Cardiac muscle cell (in vitro differentiated cells and primary cell): ENCODE measurements at places on chromosomes 1 and 21. TPM values are rescaled to one million over a fixed set of nuclear protein-coding genes. Genes with fewer than 3 reads are reported as not detected.

The ADAMTS5 gene
- 0.07 and 0.21 TPM in 2 replicates for total RNA-seq

The ICOSLG gene
- 0.12 and 0.14 TPM in 2 replicates for total RNA-seq

The CASZ1 gene
- total RNA-seq: 41.9 and 87.3 TPM in 2 replicates

The DCDC2B gene
- not detected in 2 replicates for total RNA-seq

The RGS8 gene
- 0.32 and 2.2 TPM in 2 replicates for total RNA-seq

The KCNT2 gene
- total RNA-seq: 2.7 and 5.0 TPM in 2 replicates

The UBL4B gene
- 0.09 TPM in 1 of 2 replicates, not detected in the other for total RNA-seq

The UBE2U gene
- total RNA-seq: 0.11 TPM in 1 of 2 replicates, not detected in the other

The SCCPDH gene
- total RNA-seq: 43.6 and 55.5 TPM in 2 replicates

DNA sequence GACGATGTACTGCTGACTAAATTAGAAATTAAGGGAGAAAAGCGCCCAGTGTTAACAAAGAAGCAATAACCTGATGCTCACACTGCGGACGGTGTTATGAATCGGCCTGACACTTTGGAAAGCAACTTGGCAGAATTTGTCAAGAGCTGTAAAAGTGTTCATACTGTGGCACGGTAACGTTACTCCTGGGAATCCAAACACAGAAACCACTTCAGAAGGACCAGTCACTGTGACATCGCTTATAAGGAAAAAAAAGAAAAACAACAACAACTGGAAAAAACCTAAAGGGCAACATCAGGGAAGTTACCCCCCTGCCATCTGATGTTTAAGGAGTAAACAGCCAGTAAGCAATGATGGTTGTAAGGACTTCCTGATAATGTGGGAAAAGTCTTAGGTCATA is 27.7 kb downstream of the CAPZB start:
- DNase-seq: no peak

GRCh38 chr1:181485287-181486097 is 2.2 kb downstream of the CACNA1E start:
- DNase-seq: peak; percentile 82

DNA sequence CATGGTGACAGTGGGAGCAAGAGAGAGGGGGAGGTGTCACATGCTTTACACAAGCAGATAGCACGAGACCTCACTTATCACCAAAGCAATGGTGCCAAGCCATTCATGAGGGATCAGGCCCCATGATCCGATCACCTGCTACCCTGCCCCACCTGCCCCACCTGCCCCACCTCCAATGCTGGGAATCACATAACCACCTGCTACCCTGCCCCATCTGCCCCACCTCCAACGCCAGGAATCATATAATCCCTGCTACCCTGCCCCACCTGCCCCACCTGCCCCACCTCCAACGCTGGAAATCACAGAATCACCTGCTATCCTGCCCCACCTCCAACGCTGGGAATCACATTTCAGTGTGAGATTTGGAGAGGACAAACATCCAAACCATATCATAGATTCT is 10.6 kb upstream of the AIRE start:
- DNase-seq: no peak

DNA sequence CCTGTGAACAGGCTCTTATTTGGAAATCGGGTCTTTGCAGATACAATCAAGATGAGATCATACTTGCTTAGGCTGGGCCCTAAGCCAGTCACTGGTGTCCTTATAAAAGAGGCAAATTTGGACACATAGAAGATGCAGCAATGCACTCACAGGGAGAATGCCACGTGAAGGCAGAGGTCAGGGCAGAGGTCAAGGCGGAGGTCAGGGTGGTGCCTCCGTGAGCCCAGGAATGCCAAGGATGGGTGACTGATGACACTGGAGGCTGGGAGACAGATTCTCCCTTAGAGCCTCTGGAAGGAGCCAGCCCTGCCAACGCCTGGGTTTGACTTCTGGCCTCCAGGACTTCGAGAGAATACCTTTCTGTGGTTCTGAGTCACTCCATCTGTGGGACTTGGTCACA is 22.8 kb upstream of the C1orf174 start:
- no peak for DNase-seq

DNA sequence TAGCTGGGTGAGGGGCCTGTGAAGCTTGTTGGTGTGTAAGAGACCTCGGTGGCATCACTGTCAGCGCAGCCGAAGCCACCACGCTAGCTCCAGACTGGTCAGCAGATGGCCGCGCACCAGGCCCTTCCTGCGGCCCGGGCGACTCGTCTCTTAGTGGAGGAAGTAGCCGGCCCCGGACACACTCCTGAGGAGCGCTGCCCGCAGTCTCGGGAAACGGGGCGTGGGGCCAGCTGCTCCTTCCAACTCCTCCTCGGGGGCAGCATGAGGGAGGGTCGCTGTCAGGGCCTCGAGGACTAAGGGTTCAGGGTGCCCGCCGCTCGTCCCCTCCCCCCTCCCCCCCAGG is 20.4 kb downstream of the H3-3A start:
- peak; percentile 62 for DNase-seq

DNA sequence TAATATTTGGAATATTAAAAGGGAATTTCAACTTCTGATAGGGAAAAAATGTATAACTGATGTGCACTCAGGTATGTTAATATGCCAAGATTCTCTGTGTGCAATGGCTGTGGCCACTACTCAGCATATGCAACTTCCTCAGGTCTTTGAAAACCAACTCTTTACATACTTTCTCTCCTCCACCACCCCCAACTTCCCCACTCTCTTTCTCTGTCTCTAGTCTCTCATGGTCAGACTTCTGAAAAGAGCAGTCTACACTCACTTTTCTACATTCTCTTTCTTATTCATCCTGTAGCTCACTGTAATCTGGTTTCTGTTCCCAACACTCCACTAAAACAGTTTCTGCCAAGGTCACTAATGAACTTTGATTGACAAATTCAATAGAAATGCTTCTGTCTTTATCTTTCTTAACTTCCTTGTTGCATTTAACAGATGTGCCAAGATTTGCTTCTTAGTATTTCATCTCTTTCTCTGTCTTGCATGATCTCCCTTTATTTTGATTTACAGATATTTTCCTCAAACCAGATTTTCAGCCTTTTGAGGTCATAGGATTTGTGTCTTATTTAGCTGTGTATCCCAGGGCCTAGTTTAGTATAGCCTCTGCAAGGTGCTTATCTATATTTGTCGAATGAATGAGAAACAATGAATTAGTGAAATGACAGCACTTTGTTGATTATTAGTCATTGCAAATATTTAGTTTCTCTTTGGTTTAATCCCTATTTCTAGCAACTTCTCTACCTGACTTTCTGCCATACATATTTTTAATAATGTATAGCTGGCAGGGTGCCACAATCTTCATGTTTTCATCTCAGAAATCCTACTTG is 168.9 kb downstream of the LMO4 start:
- DNase-seq: no peak

DNA sequence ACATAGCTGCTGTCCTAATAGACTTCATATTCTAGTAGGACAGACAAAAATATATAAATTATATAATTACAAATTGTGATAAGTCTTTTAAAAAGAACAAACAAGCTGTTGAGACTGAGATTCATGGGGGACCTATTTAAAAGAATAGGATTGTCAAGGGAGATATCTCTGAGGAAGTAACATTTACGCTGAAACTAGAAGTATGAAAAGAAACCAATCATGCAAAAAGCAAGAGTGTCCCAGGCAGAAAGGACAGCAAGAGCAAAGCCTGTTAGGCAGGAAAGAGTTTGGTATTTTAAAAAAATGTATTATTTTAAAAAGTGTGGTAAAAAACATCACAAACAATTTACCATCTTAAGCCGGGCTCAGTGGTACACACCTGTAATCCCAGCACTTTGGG is 9.1 kb upstream of the METTL13 start:
- DNase-seq: no peak

DNA sequence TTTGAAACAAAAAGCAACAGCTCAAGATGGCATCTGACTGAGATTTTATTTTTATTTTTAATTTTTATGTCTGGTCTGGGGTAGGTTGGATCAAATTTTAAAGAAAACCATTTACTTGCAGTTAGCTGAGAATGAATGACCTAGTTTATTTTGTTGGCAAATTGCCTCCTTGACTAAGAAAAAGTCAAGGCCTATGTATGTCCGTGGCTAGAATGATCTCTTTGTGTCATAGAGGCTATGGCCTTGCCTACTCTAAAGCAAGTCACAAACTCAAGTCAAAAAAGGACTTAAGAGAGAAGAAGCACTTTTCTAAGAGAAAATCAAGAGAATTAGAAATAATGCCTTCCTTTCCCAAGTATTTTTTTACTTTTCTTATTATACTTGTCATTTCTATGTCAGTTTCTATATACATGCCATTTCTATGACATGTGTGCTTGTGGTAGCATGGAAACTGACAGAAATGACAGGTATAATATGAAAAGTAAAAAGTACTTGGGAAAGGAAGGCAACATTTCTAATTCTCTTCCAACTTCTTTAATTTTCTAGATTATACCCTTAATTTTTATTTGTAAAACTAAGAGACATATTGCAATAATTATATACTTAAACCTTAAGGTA is 136.7 kb downstream of the CENPF start:
- DNase-seq: no peak

DNA sequence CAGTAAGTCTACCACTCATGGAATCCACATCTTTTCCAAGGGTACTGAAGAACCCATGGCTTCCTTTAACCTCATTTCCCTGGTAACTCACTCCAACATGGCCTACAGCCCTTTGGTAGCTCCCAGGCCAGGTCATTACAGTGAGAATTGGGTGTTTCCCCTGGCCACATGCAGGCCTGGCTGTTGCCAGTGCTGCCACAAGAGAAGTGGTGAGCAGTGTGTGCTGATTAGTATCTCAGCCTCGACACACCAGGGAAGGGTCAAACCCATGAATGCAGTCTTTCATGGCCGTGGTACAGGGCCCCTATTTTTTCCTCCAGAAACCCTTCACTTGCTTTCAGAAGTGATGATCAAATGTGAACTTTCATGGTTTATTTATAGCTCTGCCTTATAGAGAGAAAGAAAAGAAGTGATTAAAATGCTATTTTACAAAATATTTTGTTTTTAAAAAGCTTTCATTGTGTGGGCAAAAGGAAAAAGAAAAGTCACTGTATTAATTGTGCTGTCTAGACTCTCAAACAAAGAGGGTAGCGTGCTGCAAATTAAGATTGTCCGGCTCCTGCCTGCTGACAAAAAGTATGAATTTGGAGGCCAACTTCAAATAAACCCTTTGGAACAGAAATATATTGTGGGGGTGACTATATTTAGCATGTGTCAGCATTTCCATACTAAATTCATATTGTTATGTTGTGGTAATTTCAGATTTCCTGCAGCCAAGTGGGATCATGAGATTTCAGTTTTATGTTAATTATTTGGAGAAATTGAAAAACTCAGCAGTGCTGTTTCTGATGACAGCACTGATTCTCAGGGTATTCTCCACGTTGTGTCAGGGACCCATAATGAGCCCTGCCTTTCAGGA is 62.0 kb upstream of the HOOK1 start:
- DNase-seq: no peak

- no peak for DNase-seq
These were observed 14.6 kb upstream of the TENT5C start for GRCh38 chr1:117591252-117591651.

- no peak for DNase-seq
These were observed 2.2 kb downstream of the CELSR2 start for GRCh38 chr1:109251277-109252166.

- DNase-seq: no peak
These were observed 43.1 kb upstream of the EPS8L3 start for GRCh38 chr1:109806733-109807400.

DNA sequence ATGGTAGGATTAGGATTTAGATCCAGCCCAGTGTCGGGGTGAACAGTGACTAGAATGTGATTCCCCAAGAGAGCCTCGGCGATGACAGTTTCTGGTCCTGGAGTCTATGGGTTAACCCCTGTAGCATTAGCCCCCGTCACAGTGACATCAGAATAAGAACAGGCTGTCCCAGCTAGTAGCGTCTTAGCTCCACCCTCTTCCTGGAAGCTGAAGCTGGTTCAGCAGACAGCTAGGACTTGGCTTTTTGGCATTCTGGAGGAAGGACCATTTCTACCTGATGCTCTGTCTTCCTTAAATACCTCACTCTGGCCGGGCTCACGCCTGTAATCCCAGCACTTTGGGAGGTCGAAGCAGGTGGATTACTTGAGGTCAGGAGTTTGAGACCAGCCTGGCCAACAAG is 5.0 kb downstream of the NDUFS2 start:
- DNase-seq: no peak

DNA sequence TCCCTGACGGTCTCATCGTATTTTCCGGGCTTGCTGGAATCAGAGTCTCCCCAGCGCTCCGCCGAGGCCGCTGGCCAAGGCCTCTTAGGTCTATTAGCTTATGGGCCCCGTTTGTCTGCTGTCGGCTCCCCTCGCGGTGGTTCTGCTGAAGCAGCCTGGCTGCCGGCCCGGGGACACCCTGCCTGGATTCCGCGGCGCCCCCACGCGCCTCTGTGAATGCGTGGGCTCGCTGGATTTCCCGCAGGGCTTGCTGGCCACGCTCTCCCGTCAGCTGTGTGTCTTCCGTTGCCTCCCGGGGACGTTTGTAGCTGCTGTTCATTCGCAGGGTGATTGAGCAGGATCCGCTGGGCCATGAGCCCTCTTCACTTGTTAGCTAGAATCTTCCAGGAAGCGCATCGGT is 8.4 kb downstream of the LRRC3 start:
- DNase-seq: no peak

- no peak for DNase-seq
These were observed 120.7 kb downstream of the TM2D1 start for GRCh38 chr1:61604261-61604660.

DNA sequence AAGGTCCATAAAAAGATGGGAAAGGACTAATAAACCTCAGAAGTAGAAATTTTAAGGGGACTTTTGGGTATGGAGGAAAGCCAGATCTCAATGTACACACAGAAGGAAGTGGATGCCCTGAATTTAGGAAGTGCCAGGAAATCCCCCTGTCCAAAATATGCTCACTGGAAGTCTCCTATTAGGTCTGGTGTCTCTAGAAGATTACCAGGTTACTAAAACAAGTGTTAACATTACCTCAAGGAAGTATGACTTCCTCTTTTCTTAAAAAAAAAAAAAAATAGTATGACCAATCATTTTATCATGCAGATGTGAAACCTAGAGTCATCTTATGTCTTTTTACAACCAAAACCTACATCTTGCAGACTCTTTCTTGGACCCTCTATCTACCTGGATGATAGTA is 30.7 kb downstream of the CD58 start:
- DNase-seq: no peak

GRCh38 chr1:42876009-42876408 is 29.6 kb downstream of the ZNF691 start:
- no peak for DNase-seq

DNA sequence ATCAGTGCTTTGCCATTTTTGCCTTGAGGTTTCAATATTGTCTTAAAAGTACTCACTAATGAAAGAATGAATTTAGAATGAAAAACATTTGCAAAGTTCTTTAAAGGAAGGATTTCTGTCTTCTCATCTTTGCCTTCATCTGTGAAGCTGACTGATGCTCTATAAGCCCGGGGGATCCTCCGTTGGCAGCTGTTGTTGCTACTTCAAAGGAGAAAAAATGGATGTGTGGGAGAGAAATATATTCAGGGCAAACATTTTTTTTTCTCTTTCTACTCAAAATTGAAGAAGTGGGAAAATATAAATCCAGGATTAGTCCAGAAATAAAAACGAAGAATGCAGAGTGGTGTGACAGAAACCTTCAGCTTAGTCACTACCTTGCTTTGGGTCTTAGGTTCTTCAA is 142.5 kb downstream of the OLFM3 start:
- DNase-seq: no peak
